ENCODE measurements at places on chromosomes 2 and 18.

DNA sequence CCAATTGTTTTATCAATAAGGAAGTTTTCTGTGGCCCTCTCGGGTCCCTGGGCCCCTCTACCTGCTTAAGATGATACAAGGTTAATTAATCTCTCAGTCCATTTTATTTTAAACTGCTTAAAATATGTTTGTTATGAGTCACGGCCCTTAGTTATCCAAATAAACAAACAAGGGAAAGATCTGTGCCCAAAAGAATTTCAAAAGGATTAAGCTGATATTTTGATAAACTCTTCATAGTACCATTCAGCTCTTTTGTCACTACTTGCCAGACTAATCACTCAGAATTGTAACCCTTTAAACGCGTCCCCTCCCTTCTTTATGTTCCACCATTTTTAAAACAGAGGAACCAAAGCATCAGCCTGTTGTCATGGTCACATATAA lies 144.7 kb upstream of the STK17B start:
- no peak for DNase-seq

DNA sequence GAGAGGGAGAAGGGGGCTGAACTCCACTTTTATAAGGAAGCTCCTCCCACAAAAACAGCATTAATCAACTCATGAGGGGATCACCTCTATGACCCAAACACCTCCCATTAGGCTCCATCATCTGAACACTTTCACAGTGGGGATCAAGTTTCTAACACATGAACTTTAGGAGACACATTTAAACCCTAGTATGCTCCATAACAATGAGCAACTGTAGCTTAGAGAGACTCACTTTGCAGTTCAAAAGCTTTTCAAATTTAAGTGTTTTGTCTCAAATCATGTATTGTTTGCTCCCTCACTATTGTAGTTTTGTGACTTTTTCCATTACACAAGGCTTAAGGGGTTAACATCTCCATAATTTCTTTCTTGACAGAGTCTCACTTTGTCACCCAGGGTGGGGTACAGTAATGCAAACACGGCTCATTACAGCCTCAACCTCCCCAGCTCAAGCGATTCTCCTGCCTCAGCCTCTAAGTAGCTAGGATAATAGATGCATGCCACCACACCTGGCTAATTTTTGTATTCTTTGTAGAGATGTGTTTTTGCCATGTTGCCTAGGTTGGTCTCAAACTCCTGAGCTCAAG lies 352.7 kb upstream of the CDH20 start:
- no peak for DNase-seq

- DNase-seq: no peak
Observed at GRCh38 chr2:74551942-74552913, 1.5 kb downstream of the LOXL3 start.

DNA sequence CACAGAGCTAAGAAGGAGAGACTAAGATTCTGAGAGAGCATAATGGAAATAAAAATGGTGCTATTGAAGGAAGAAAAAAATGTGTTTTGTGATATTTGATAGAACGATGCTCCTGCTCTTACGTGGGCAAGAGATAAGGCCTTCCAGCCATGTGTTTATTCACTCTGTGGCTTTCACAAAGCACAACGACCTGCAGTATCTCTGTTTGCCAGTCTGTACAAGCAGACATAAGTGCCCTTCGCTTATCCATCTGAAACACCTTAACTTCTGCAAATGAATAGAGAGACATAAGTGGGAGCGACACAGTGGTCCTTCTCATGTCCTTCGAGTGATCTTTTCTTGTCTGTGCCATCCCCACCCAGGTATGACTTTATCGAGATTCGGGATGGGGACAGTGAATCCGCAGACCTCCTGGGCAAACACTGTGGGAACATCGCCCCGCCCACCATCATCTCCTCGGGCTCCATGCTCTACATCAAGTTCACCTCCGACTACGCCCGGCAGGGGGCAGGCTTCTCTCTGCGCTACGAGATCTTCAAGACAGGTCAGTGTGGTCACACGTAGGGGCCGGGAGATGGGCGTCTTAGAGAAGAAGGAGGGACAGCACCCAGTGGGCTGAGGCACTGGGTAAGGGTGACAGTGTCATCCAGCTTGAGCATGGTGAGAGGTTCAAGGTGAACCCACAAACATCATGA lies 33.7 kb downstream of the NRP2 start:
- DNase-seq: no peak

DNA sequence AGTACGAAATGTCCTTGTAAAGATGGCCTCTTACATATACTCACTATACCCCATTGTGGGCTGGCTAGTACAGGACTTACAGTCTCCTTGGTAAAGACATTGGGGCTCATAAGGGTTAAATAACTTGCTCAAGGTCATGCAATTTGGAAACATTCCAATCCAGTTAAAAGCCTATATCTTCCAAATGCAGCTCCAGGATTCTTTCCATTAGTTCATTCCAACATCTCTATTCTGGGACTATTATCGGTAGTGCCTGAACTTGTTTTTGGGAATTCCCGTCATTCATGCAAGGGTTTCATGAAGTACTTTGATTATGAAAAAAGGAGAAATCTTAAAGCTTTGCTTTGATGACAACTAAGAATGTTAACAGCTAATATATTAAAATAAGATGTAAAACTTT lies 99.2 kb upstream of the SLC8A1 start:
- DNase-seq: no peak

DNA sequence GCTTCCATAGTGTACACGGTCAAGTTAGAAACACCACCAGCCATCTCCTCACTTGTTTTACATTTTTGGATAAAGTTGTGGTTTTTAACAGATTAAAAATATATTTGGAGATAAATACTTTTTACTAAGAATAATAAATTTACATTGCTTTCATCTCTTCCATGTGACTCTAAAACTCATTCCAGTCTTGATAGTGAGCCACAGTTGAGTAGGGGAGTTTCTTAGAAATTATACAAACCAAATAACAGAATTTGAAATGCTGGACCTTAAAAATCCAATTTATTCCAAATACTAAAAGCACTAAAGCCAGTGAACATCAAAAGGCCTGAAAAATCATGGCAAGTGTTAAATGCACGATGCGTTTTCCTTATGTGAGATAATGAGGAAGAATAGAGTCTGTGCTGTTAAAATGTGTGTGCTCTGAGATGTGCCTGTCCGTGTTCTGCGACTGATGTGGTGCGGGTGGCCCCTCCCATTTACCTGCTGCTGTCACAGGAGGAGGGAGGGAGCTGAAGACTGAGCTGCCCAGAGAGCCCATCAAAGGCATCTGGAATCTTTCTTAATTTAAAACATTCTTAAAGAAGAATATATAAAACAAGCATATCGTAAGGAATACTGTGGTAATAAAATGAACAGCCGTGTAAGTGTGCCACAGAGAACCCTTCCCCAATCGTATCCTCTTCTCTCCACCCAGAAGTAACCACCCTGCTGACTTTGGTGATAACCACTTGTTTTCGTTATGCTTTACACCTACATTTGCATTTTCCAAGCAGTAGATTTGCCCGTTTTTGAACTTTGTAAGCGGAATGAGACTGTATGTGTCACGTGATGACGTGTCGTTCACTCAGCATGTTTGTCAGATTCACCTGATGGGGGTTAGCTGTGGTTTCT lies 57.0 kb upstream of the TXNDC2 start:
- no peak for DNase-seq

- DNase-seq: no peak
Observed at GRCh38 chr18:41199212-41199611, 755.8 kb upstream of the PIK3C3 start.

- DNase-seq: no peak
Observed at GRCh38 chr2:134385195-134385594, 131.3 kb downstream of the MGAT5 start.

DNA sequence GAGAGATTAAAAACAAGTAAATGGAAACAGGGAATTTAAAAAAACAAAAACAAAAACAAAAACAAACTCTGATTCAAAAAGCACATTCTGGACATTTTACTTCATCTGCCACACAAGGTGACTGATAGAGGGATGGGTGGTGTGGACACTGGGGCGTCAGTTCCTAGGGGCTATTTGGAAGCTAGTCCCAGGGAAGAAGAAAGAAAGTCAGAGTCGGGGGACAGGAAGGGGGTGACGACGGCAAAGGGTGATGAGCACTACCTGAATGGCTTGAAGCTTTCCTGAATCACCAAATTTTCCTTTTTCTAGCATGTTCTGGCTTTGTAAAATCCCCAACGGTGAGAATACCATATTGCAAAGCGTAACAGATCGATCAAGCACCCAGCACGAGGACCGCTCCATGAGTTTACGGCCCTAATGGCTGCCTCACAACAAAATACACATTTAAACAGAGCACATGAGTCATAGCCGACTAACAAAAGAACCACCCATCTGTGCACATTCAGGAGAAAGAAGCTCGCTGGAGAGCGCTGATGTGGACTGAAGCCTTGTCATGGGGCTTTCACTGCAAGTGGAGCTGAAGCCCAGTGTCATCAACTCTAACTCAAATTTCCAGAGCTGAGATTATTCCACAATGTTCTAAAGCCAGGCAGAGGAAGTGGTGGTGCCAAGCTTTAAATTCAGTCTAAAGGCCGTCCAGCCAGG lies 178.9 kb downstream of the LNPK start:
- DNase-seq: no peak

DNA sequence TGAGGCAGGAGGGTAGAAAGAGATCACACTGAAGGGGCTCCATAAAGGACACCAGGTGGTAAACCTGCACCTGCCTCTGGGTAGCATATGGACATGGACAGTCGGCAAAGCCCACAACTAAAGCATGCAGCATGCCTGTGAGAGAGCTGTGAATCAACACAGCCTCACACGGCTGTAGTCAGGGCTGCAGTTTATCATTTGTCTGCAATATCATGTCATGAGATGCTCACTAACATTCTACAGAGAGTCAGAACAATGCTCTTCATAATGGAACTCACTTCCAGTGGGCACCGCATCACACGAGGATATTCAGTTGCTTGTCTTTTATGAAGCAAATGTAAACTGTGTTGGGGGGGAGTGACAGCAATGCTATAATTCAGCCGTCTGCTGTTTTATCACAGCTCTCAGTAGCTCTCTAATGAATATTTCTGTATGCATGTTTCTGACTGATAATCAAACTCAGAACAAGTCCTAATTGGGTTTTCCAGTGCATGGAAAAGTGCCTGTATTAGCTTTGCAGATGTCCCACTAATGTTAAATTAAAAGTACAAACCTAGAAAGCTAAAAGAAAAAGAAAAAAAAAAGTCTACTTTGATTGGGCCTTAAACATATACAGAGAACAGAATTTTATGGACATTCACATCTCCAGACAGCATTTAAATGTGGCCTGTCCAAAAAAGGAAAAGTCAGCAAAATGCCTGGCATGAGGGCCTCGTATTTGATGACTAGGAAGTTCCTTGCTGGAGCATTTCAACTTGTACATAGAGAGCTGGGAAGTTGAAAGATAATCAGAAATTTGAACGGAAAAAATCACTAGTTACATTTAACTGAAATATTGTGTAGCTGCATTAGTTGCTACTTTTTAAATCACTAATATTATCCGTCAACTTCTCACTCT lies 406.1 kb upstream of the SOX11 start:
- DNase-seq: no peak

GRCh38 chr2:40284797-40285196 lies 167.1 kb downstream of the SLC8A1 start:
- DNase-seq: no peak

DNA sequence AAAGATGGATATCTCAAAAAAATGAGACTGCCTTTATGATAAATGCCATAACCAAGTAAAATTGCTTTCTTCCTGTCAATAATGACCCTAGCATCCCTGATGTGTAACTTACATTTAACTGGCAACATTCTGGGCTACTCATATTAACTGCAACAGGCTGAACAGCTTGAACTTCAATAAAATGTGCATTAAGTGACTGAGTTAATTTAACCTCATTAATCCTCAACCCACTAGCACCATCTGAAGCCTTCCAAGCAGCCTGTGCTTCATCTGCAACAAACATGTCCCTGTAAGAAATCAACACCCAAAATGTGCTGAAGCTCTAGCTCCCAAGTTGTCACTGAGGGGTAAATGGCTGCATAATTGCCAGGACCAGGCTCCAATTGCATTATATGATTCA lies 296.2 kb upstream of the ZC3H15 start:
- no peak for DNase-seq

GRCh38 chr2:20235655-20236305 lies 10.8 kb upstream of the SDC1 start:
- DNase-seq: no peak

- DNase-seq: peak; percentile 71
Observed at GRCh38 chr2:172102391-172103359, at the start of gene DLX2. Gene DLX2, minus strand, starts transcription at chr2:172102900. Its CDS starts 362 bp downstream, at chr2:172102538.

GRCh38 chr2:191349990-191350389 lies 104.8 kb downstream of the MYO1B start:
- no peak for DNase-seq

GRCh38 chr2:235555371-235555770 lies 61.5 kb downstream of the AGAP1 start:
- no peak for DNase-seq

- DNase-seq: no peak
Observed at GRCh38 chr2:212595036-212595654, 56.5 kb upstream of the ERBB4 start.

DNA sequence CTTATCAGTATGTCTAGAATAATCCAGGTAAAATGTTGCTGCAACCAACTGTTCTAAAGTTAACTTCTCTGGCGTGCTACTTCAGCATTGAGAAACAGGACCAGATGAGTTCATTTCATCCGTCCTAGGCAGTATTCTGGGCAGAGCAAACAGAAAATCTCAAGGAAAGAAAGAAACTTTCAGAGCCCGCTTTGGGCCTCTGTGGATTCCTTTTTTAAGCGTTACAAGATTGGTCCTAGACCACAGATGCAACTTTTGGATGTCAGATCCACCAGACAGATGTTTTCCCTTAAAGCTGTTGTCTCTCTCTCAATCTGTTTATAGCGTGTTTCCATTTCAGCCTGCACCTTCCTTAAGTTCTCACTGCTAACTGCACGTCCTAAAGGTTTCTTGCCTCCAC lies 75.0 kb downstream of the BCL2 start:
- no peak for DNase-seq

DNA sequence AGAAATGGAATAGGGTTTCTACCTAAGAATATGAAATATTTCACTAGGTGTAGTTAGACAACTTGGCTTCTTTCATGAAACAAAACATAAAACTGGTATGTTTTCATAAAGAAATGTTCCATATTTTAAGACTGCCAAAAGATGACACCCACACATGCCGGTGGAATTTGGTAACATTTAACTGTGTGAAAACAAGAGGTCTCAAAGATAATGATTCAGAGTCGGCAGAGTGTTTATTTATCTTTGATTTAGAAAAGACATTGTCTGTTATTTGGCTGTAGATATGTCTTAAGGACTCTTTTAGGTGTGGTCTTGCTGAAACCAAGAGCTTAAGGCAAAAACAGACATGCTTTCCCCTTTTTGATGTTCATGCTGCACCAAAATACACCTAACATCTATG lies 63.5 kb upstream of the FN1 start:
- no peak for DNase-seq

Data from GM18507 (cell line).